AG10803 (cell line): ENCODE measurements at places on chromosomes 12 and 14.
A peak's percentile ranks its signal among the peaks of the same experiment; 100 is the strongest.

GRCh38 chr12:9741726-9742125 lies 8.8 kb upstream of the CLECL1 start:
- no peak for DNase-seq

DNA sequence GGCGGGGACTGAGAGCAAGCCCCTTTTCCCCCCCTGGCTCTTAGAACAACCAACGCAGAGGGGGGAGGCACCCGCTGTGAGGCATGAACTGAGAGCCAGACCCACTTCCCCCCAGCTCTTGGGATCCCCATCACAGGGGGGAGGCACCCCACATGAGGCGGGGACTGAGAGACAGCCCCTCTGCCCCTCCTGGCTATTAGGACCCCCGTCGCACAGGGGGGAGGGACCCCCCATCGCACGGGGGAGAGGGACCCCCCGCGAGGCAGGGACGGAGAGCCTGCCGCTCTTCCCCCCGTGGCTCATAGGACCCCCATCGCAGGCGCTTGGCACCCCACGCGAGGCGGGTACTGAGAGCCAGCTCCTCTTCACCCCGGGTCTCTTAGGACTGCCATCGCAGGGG lies 195.8 kb upstream of the PZP start:
- DNase-seq: no peak

- no peak for DNase-seq
Measured at GRCh38 chr12:4435537-4435936, 10.1 kb downstream of the FGF6 start.

DNA sequence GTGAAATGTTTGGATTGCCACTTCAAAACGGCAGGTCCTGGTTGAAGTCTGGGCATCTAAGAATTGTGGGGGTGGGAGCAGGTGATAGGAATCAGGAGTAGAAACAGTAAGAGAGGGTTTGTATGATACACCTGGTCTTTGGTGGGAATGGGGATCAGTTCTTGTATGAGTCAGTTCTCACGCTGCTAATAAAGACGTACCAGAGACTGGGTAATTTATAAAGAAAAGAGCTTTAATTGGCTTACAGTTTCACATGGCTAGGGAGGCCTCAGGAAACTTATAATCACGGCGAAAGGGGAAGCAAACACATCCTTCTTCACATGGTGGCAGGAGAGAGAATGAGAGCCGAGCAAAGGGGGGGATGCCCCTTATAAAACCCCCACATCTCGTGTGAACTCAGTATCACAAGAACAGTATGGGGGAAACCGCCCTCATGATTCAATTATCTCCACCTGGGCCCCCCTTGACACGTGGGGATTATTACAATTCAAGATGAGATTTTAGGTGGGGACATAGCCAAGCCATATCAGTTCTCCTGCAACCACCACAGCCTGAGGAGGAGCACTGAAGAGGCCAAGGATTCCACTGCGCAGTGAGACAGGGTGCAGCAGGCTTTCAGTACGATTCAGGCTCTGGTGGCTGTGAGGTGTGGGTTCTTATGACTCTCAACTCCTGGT lies 52.1 kb downstream of the DRAM1 start:
- DNase-seq: no peak

- DNase-seq: peak; percentile 51
Measured at GRCh38 chr12:25875661-25876060, 82.8 kb upstream of the RASSF8 start.
